Bronchial epithelial cell (primary cell): ENCODE measurements at places on chromosomes 1 and 21.

DNA sequence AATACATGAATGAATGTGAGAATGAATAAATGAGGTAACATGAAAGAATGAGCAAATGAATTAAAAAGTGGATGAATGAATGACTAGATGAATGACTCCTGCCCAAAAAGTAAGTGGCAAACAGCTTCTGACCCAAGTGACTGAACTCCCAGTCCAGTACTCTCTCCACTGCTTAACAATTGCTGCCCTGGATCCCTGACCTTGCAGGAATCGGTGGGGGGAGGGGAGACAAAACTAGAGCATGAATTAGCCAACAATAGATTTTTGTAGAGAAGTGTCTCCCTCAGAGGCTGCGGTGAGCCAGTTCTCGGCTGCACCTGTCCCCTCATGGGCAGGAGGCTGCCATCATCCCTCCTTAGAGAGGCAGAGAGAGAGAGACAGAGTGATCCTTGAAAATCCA is 5.9 kb upstream of the GRIK3 start:
- DNase-seq: no peak

DNA sequence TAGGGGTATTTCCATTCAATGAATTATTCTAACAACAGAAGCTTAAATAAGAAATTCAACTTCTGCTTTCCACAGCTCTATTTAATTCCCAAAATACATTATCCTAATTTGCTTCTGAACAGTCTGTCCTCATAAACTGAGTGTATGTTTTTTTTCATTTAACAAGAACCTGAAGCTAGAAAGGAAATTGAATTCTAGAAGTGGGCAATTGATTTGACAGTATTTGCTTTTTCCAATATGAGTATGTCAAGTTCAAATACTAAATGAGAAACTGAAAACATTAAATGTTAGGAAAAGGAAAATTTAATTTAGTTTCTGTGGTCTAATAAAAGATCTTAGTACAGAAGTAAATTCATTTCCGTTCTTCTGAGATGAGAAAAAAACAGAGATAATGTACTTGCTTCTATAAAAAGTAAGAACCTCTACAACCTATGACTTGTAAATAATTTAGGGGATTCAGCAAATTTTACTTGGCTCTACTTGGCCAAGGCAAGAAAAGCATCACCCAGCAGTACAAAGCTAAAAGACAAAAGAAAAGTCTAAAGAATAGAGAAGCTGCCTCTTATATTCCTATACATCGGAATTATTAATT is 31.1 kb downstream of the RAB3GAP2 start:
- DNase-seq: no peak

DNA sequence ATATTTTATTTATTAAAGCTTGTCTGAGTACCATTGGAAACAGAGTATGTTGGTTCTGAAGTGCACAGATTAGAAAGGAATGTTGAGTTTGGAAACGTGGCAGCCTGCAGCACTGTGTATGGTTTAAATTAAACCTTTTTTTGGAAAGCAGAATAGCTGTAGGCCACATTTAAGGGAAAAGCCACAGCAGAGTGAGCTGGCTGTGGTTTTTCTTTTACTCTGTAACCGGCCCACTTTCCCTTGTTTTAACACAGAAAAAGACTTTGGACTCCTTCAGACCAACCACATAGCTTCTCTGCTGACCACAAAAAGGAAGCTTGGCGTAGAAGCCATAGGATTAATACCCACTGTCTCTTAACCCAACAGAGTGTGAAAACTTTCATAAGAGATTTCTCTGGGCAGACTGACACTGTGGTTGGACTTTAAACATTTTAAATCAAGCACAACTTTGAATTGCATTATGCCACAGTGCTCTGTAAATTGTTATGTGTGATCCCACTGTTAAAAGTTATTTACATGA is 75.2 kb downstream of the NFIA start:
- no peak for DNase-seq

- DNase-seq: no peak
Measured at GRCh38 chr1:237261198-237261597, 219.2 kb downstream of the RYR2 start.

GRCh38 chr1:2891923-2892448 is 90.5 kb upstream of the TTC34 start:
- no peak for DNase-seq

DNA sequence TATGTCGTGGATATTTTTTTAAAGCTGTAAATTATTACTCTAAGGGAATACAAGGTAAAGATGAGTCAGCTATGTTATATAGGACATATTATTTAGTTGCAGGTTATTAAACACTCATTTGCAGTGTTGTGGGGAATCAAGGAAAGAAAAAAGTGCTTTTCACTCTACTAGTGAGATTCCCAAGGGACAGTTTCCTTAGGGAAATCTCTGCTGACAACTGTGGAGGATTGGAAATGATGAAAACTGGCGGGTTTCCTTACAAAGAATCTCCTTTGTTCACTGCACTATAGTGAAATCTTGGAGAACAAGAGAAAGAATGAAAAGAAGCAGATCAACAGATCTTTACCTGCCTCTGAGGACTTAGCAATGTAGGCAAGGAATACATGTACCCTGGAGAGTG is 24.5 kb upstream of the TRIM45 start:
- DNase-seq: no peak

- DNase-seq: peak; percentile 28
Measured at GRCh38 chr1:172642970-172643369, 15.9 kb upstream of the FASLG start.

DNA sequence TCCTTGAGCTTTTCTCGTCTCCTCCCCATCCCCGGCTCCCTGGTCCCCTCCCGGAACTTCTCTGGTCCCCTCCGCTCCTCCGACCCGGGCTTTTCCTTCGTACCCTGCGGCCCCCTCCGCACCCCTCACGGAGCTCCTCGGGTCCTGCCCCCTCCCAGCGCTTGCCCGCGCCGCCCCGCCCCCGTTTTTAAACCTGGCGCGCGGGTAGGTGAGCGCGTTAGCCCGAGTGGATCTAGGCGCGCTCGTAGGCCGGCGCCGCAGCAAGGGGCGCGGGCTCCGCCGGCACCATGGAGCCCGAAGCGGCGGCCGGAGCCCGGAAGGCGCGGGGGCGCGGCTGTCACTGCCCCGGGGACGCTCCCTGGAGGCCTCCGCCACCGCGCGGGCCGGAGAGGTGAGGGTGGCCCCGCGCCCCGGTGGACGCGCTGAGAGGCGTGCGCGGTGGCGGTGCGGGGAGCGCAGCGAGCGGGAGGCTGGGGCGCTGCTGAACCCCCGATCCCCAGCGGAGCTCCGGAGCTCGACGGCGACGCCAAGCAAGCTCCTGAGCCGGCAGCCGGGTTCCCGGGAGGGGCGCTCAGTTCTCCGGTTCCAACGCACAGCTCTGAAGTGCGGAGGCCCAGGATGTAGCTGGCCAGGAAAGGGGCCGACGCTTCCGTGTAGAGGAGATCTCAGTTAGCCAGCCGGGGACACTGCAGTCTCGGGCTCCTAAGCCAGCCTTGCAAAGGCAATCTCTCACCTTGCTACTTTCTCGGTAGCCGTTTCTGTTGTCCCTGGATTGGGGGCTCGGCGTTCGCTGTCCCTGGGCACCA is at the start of gene RIPPLY3:
TSS of gene RIPPLY3 (plus strand) at position 217 of the 806 bp plus-strand sequence. CDS start at position 288, 71 bp downstream.
- DNase-seq: no peak
